ENCODE measurements at places on chromosomes 11 and 22. TPM values are rescaled to one million over a fixed set of nuclear protein-coding genes. Genes with fewer than 3 reads are reported as not detected.
A peak's percentile ranks its signal among the peaks of the same experiment; 100 is the strongest.

The LINC01488 gene
- total RNA-seq = not detected

The TSGA10IP gene
- total RNA-seq = not detected

The POLR2F gene
- total RNA-seq = 130 TPM

GRCh38 chr11:112693781-112694180 lies 267.4 kb upstream of the NCAM1 start:
- H3K4me1 ChIP-seq = no peaks in the 10 kb centered on the region
- H3K4me3 ChIP-seq = no peak overlapping the region
- no peak for DNase-seq
- H3K27ac ChIP-seq = no peak overlapping the region
- no peaks in the 10 kb centered on the region for H3K36me3 ChIP-seq

The RFPL1 gene
- not detected for total RNA-seq

GRCh38 chr22:50621948-50622722 lies 5.8 kb downstream of the ARSA start:
- DNase-seq = no peak
- peak overlapping the region; percentile 22 for H3K4me3 ChIP-seq
- peaks cover 25% of the 10 kb centered on the region for H3K4me1 ChIP-seq
- no peaks in the 10 kb centered on the region for H3K36me3 ChIP-seq
- H3K27me3 ChIP-seq = peaks cover 6% of the 10 kb centered on the region
- H3K27ac ChIP-seq = no peak overlapping the region

- no peak overlapping the region for H3K27ac ChIP-seq
- 0 out of 2 replicates have a peak, but pooled peaks cover 7% of the 10 kb centered on the region for H3K36me3 ChIP-seq
- H3K27me3 ChIP-seq = peaks cover 6% of the 10 kb centered on the region
- peaks cover 21% of the 10 kb centered on the region for H3K4me1 ChIP-seq
- DNase-seq = no peak
These were observed 1.1 kb downstream of the TMEM25 start for GRCh38 chr11:118532091-118532490.

- H3K36me3 ChIP-seq = no peaks in the 10 kb centered on the region
- no peak overlapping the region for H3K4me3 ChIP-seq
- H3K27me3 ChIP-seq = no peaks in the 10 kb centered on the region
- H3K4me1 ChIP-seq = no peaks in the 10 kb centered on the region
- no peak for DNase-seq
These were observed 42.1 kb upstream of the SEZ6L start for GRCh38 chr22:26127126-26127525.

The E2F8 gene
- total RNA-seq = 1.5 TPM

DNA sequence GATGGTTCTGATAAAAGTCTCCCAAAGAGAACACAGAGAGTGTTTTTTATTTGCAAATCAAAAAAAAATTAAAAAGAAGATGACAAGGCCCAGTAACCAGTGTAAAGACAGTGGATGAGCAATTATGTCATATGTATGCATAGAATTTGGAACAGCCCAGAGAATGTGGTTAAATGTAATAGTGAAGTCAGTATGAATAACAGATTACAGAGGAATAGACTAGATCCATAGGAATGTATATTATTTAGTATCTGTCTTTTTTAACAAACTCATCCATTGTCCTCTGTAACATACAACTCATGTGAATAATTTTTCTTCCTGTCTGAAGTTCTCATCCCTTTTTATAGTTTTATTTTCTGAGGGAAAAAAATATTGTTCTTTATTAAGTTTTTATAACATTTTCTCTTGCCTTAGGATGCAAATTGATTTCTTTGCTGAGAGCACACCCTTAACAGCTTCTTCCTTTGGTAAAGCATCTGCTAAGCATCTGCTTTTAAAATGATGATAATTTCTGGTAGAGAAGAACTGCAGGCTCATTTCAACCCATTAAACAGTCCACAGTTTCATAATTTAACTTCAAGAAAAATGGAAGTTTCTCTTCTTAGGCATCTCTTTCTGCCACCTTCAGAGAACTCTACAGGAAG lies 266.5 kb upstream of the MTNR1B start:
- peak; percentile 17 for DNase-seq
- no peaks in the 10 kb centered on the region for H3K36me3 ChIP-seq
- H3K4me1 ChIP-seq = no peaks in the 10 kb centered on the region
- no peaks in the 10 kb centered on the region for H3K27me3 ChIP-seq

DNA sequence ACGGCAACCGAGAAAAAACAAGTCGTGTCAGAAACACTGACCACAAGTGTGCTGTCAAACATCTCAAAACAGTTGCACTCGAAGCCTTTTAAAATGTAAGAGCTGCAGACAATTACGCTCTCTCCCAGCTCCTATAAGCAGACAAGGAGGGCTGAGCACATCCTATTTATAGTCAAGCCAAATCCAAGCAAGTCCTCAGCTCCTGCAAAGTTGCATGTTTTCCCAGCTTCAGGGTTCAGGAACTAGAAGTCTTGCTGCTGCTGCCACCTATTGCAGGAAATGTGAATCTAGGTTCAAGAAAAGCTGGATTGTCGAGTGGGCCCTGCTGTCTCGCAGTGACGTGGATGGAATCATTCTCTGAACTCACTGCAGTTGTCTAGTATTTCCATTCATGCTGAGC lies 15.5 kb downstream of the EFCAB6 start:
- H3K36me3 ChIP-seq = no peaks in the 10 kb centered on the region
- DNase-seq = peak; percentile 26
- no peak overlapping the region for H3K27ac ChIP-seq
- no peaks in the 10 kb centered on the region for H3K4me1 ChIP-seq

DNA sequence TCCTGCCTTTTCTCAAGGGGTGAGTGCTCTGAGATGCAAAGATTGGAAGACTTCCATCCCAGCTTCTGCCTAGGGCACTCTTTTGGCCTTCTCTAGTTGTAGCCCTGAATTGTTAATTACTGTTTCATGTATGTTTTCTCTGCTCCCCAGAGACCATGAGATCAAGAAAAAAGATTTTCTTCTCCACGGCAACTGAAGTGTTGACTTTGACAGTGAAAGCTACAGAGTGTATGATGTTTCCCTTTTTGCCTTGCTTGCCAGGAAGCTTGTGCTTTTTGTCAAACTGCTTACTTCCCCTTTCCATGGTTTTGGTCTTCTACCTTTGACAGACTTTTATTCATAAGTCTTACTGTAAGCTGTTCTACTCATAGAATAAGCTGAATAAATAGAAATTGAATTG lies 23.3 kb upstream of the EIF3D start:
- peaks cover 18% of the 10 kb centered on the region for H3K4me1 ChIP-seq
- peaks cover 40% of the 10 kb centered on the region for H3K27me3 ChIP-seq
- H3K4me3 ChIP-seq = no peak overlapping the region
- H3K36me3 ChIP-seq = no peaks in the 10 kb centered on the region
- H3K27ac ChIP-seq = no peak overlapping the region

- H3K27ac ChIP-seq = no peak overlapping the region
- H3K36me3 ChIP-seq = no peaks in the 10 kb centered on the region
- H3K27me3 ChIP-seq = no peaks in the 10 kb centered on the region
These were observed 49.2 kb downstream of the CNTN5 start for GRCh38 chr11:99069856-99070444.

The CRACR2B gene
- total RNA-seq = 1.5 TPM

DNA sequence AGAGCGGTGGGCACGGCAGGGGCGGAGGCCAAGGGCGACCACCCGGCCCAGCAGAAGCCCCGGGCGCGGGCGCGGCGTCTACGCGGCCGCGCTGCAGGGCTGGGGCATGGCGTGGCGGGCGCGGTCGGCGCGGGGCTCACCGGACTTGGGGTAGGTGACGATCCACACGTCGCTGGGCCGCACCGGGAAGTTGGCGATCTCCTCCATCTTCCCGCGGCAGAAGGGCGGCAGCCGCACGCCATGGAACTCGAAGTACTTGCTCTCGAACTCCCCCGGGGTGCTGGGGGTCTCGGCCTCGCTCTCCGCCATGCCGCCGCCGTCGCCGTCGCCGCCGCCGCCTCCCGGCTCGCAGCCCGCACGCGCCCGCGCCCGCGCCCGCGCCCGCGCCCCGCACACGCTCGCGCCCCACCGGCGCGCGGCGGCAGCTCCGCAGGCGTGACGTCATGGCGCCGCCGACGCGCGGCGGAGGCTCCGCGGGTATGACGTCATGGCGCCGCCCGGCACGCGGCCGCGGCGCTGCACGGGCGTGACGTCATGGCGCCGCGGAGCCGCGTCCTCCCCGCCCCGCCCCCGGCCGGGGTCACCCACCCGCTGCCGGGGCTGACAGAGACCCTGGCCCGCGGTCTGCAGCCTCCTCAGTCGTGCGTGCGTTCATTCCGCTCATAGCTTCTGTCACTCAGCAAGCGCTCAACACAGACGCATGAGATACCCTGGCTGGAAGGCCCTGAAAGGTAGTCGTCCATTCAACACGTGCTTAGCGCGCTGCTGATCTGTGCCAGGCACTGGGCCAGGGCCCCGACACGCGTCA lies at the start of gene SULT4A1:
Gene SULT4A1 (minus strand): TSS at position 440 of the 808 bp plus-strand sequence. CDS start 131 bp downstream, at position 309.
- no peak for DNase-seq
- H3K4me3 ChIP-seq = no peak within 1 kb of the TSS
- H3K4me1 ChIP-seq = no peaks in the 10 kb centered on the region
- no peak within 1 kb of the TSS for H3K27ac ChIP-seq
- H3K27me3 ChIP-seq = peaks cover 32% of the 10 kb centered on the region

DNA sequence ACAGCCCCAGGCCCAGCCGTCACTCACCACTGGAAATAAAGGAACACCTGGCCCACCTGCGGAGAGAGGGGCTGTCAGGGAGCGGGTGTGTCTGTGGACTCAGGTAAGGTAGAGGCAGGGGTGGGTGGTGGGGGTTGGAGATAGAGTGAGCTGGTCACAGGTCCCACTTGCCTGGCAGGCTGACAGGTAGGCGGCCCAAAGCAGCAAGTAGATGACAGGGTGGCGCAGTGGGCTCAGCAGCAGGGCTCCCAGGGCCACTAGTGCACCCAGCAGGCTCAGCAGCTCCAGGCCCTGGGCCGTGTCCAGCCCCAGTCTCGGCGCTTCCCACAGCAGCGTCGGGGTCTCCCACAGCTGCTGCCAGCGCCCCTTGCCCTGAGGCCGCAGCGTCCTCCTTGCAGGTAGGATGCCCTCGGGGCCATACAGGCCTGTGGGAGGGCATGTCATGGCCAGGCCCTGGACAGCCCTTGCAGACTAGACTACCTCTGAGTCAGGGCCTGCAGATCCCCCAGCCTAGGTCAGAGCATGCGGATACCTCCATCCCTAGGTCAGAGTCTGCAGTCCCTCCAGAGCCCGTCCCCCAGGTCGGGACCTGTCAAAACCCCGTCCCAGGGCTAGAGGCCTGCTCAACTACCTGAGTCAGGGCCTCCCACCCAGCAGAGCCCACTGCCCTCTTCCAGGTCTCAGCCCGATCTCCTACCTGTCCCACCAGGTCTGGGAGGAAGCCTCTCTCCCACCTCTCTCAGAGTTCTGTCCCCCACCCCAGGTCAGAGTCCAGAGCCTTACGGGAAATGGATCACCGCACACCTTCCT lies 686 bp downstream of the LMF2 start:
- no peaks in the 10 kb centered on the region for H3K36me3 ChIP-seq
- H3K4me3 ChIP-seq = peak overlapping the region; percentile 95
- peak overlapping the region; percentile 82 for H3K27ac ChIP-seq
- no peaks in the 10 kb centered on the region for H3K27me3 ChIP-seq
- H3K4me1 ChIP-seq = peaks cover 12% of the 10 kb centered on the region
- no peak for DNase-seq

The TH gene
- total RNA-seq = not detected

- no peak overlapping the region for H3K27ac ChIP-seq
- H3K36me3 ChIP-seq = no peaks in the 10 kb centered on the region
- H3K27me3 ChIP-seq = no peaks in the 10 kb centered on the region
- H3K4me3 ChIP-seq = no peak overlapping the region
- no peaks in the 10 kb centered on the region for H3K4me1 ChIP-seq
These were observed 1.9 kb downstream of the OR4S1 start for GRCh38 chr11:48307760-48308386.

GRCh38 chr11:119706887-119707286 lies 22.1 kb downstream of the NECTIN1 start:
- H3K4me3 ChIP-seq = no peak overlapping the region
- no peaks in the 10 kb centered on the region for H3K36me3 ChIP-seq
- H3K27ac ChIP-seq = no peak overlapping the region
- peaks cover 7% of the 10 kb centered on the region for H3K27me3 ChIP-seq
- DNase-seq = no peak

DNA sequence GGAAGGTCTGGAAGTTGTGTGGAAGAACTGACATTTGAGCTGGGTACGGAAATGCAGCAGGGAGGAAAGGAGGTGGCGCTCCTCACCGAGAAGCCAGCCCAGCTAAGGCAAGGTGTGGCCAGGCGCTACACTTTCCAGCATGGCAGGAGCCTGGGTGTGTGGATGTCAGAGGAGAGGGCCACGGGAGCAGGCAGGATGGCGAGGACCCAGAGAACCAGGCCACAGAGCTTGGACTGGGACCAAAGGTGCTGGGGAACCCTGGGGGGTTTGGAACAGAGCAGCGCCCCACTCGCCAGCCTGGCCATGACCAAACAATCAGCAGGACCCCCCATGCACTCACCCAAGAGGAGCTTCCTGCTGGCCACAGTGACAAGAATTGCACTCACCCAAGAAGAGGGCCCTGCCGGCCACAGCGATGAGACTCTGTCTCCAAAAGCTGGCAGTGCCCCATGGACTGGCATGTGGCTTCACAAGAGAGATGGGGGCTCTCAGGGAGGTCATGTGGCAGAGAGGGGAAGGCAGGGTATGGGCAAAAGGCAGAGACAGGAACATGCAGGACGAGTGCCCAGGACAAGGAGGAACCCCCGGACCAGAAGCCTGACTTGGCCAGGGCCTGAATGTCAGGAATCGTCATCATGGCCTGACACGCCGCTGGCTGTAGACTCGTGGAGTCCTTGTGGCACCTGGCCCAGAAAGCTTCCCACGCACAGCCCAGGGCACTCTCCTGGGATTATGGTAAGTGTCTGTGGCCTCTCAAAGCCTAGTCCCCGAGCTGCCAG lies 45.4 kb downstream of the IGF2 start:
- H3K27me3 ChIP-seq = peaks cover 2% of the 10 kb centered on the region
- no peak overlapping the region for H3K4me3 ChIP-seq
- no peak overlapping the region for H3K27ac ChIP-seq
- DNase-seq = no peak

The MS4A12 gene
- total RNA-seq = not detected

The CHRNA10 gene
- total RNA-seq = 0.67 TPM

GRCh38 chr22:50737728-50738648 lies at the start of gene ACR:
Gene ACR, plus strand, starts transcription at chr22:50738204. Its CDS starts 32 bp downstream, at chr22:50738236.
- H3K4me1 ChIP-seq = peaks cover 12% of the 10 kb centered on the region
- no peaks in the 10 kb centered on the region for H3K36me3 ChIP-seq
- peaks cover 40% of the 10 kb centered on the region for H3K27me3 ChIP-seq
- no peak for DNase-seq
- H3K4me3 ChIP-seq = no peak within 1 kb of the TSS
- H3K27ac ChIP-seq = no peak within 1 kb of the TSS

DNA sequence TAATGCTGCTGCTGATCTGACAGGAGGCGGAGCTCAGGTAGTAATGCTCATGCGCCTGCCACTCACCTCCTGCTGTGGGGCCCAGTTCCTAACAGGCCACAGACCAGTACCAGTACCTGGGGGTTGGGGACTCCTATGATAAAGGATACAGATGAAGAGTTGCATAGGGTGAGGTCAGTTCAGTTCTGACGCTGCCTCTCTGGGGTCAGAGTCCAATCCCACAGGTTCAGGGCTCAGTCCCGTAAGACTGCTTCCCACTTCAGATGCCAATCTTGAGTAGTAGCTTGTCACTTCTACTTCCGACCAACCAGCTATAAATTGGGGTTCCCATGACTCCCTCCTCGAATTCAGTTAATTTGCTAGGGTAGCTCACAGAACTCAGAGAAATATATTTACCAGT lies 8.6 kb downstream of the ASRGL1 start:
- no peak overlapping the region for H3K27ac ChIP-seq
- no peak overlapping the region for H3K4me3 ChIP-seq
- no peaks in the 10 kb centered on the region for H3K4me1 ChIP-seq
- peaks cover 14% of the 10 kb centered on the region for H3K27me3 ChIP-seq

The FAM180B gene
- not detected for total RNA-seq

The CRYBB2 gene
- total RNA-seq = 0.51 TPM

- H3K4me1 ChIP-seq = peaks cover 35% of the 10 kb centered on the region
- H3K27me3 ChIP-seq = peaks cover 9% of the 10 kb centered on the region
- peak; percentile 68 for DNase-seq
- H3K27ac ChIP-seq = no peak overlapping the region
- no peak overlapping the region for H3K4me3 ChIP-seq
These were observed 94.2 kb downstream of the ABTB2 start for GRCh38 chr11:34263441-34264091.

Data from HFFc6 (cell line).